ENCODE measurements at places on chromosomes 7 and 10.

- no peak for DNase-seq
Observed at GRCh38 chr10:112446055-112446854, 459 bp downstream of the ZDHHC6 start.

DNA sequence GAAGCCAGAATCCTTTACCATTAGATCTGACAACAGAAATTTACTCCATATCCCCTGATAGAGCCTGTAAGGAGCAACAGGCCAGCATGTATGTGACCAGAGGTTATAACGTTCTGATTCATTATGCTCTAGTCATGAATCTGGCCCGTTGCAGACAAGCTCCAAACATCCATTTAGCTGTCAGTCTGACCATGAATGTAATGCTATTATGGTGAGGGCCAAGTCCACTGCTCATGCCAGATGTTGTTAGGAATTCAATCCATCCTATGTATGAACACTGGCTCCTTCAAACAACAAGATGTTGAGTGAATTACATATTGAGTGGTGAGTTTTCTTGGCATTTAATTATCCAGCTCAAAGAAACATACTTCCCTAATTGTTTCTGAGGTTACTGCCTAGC is 610.1 kb upstream of the ANKRD30A start:
- no peak for DNase-seq

GRCh38 chr7:7843240-7843639 is 124.8 kb upstream of the RPA3 start:
- DNase-seq, result no peak

GRCh38 chr10:120105001-120105400 is 212.5 kb downstream of the SEC23IP start:
- DNase-seq, result no peak

DNA sequence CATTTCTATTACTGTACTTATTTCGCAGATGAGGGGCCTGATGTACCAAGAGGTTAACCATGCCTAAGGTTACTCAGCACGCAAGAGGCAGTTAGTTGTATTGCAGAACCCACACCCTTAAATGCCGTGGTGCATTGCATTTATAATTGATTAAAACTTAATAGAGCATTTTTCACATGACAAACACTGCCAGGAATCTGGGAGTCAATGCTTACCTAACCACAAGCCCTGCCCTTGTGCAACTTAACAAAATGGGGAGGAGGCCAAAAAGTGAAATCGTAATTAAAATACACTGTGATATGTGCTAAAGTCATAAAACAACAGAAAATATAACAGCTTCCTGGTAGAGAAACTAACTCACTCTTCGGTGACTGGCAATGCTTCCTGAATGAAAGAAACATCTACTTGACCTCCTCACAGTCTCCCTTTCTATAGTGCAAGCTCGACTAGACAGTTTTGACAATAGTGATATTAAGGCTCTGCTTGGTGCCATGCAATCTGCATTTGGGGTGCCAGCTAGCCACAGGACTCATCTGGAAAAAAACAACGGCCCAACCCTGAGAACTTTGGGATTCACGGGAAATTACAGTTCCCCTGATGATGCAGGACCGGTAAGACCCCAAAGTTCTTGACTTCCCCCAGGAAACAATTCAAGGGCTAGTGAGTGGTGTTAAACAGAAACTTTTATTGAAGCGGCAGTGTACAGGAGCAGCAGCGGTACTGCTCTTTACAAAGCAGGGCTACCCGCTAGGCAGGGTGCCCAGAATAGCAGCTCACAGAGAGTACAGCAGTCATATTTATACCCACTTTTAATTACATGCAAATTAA is 612.4 kb downstream of the TNS3 start:
- DNase-seq, result no peak

All from dorsolateral prefrontal cortex (tissue), 122 donors.